ENCODE measurements at places on chromosomes 12 and 14.

DNA sequence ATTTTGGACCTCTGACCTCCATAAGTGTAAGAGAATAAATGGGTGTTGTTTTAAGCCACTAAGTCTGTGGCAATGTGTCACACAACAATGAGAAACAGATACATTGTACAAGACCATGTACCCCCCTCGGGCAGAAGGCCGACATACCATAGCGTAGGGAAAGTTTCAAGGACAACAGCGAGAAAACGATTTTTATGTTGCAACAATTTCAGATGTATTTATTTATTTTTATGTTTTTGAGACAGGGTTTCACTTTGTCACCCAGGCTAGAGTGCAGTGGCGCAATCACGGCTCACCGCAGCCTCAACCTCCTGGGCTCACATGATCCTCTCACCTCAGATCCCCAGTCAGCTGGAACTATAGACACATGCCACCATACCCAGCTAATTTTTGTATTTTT, 136.4 kb upstream of the NCOR2 start:
- DNase-seq, result peak; percentile 29

DNA sequence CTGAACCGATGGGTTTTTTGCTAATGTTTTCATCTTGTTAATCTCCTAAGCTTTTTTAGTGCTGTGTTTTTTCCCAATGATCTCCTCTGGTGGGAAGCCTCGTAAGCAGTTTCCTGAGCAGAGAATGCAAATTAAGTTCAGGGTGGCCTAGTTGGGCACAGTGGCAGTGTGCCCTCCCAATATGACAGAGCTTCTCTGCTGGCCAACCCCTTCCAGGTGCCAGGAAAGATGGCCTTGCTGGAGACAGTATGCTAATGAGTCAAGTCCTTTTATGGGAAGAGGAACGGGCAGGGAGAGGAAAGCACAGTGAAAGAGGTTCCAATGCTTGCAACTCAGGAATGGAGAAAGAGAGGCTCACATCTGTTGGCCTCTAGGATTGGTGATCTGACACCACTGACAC, 115.8 kb downstream of the GCH1 start:
- no peak for DNase-seq

- no peak for DNase-seq
These were observed 210.1 kb downstream of the MON2 start for GRCh38 chr12:62676521-62677307.

- no peak for DNase-seq
These were observed 13.7 kb upstream of the WNK1 start for GRCh38 chr12:738712-739111.

Data from aorta (tissue), 5 donors.